ENCODE measurements at places on chromosomes 12 and 14.
A peak's percentile ranks its signal among the peaks of the same experiment; 100 is the strongest.

DNA sequence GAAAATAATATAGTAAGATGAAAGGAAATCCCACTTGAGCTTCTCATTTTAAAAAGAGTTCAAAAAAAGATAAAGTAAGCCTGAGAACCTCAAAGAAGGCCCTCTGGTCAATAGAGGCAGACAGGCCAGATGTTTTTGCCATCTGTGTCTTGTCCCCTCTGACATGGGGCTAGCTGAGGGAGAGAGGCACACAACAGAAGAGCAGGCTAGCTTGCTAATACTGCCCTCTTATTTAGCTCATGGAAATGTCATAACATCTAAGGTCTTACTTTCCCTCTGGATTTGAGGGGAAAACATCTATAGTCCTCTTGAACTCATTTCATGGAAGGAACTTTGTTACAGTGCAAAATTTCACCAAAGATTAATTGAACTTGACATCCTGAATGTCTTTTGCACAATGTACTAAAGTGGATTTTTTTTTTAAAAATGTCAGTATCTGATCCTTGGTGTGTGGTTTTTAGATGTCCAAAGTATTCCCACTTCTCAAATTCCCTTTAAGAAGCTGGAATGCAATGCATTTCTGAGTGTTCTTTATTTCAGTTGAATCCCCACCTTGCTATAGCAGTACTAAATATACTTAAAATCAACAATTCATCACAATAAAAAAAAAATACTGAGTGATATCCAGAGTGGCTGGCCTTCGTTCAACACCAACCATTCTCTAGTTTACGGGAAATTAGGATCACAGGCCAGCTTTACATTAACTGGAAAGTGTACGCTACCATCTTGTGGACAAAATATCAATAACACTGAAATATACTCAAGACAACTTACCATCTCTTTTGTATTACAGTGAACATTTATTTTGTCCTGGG is 176.7 kb downstream of the PAH start:
- peak; percentile 36 for DNase-seq

- DNase-seq: no peak
These were observed 31.4 kb downstream of the MVK start for GRCh38 chr12:109605016-109605415.

- no peak for DNase-seq
These were observed 2.1 kb upstream of the SLC2A13 start for GRCh38 chr12:40107803-40108620.

DNA sequence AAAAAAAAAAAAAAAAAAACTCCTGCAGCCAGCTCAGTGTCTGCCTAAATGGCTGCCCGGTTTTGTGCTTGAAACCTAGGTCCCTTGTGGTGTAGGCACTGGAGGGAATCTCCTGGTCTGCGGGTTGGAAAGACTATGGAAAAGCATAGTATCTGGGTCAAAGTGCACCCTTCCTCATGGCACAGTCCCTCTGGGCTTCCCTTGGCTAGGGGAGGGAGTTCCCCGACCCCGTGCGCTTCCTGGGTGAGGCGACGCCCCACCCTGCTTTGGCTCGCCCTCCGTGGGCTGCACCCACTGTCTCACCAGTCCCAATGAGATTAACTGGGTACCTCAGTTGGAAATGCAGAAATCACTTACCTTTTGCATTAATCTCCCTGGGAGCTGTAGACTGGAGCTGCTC is 14.3 kb downstream of the PTCSC3 start:
- DNase-seq: no peak

- DNase-seq: no peak
These were observed 6.8 kb upstream of the SLC4A8 start for GRCh38 chr12:51417826-51418225.

DNA sequence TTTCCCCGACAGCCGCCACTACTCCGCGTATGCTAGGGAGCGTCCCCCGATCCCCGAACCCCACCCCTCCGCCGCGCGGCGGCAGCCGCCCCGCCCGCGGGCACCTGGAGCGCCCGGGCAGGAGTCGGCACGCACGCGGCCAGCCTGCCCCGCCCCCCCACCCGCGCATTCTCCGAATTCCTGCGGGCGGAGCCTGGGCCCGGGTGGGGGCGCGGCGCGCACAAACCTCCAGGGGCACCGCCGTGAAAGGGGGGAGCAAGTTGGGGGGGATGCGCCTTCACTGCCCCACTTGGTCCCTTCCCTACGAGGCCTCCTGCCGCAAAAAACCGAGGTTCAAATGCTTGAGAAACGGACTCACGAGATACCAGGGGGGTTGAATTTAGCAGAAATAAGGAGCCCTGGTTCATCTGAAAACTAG is 1.7 kb downstream of the AJUBA start:
- DNase-seq: peak; percentile 32

- no peak for DNase-seq
These were observed 144.2 kb downstream of the PAWR start for GRCh38 chr12:79546466-79547043.

- peak; percentile 95 for DNase-seq
These were observed 55.3 kb downstream of the VCPKMT start for GRCh38 chr14:50060871-50061663.

DNA sequence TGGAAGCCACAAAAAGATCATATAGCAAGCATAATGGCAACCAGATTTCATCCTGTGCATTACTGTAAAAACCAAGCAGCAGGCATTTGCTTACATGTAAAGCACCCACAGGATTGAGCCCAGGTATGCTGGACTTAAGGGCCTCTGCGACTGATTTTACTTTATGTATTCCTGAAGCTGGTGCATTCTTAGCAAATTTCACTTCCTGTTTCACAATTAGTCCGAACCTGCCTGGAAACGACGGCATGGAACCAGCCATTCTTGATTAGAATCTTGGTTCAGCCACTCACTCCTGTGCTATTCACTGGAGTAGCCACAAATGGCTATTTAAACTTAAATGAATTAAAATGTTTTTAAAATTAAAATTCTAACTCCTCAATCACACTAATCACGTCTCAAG is 239.2 kb downstream of the NUAK1 start:
- no peak for DNase-seq

DNA sequence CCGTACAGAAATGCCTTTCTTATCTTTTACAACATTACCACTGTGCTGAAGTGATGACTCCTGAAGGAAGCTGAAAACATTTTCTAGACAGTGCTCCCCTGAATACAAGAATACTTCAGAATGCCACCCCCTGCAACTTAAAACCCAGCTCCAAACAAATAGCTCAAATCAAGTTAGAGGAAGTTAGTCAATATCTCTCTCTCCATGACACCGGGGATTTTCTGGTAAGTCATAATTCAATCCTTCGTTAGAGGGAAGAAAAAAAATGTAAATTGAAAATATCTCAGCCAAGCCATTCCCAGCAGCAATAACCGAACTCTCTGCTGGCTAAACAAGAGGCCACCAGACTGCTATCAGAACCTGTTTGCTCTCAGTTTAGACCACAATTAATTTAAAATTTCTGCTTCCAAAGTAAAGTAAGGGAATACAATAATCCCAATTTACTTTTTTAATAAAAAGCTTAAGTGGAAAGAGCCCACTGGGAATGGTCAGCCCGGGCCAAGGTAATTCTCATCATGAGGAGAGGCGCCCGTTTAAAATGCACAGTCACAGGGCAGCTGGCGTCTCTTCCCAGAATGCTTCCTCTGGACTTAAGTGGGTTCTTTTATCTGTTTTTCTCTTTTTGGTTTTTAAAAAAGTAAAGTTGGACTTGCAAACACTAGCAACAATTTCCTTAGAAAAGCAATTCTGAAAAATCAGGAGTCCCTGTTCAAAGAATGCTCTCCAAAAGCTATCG is 710.1 kb upstream of the STXBP6 start:
- DNase-seq: no peak

GRCh38 chr14:68794130-68794850 is 1.4 kb upstream of the ZFP36L1 start:
- DNase-seq: peak; percentile 95

GRCh38 chr12:32448586-32448985 is 49.2 kb downstream of the FGD4 start:
- peak; percentile 51 for DNase-seq

DNA sequence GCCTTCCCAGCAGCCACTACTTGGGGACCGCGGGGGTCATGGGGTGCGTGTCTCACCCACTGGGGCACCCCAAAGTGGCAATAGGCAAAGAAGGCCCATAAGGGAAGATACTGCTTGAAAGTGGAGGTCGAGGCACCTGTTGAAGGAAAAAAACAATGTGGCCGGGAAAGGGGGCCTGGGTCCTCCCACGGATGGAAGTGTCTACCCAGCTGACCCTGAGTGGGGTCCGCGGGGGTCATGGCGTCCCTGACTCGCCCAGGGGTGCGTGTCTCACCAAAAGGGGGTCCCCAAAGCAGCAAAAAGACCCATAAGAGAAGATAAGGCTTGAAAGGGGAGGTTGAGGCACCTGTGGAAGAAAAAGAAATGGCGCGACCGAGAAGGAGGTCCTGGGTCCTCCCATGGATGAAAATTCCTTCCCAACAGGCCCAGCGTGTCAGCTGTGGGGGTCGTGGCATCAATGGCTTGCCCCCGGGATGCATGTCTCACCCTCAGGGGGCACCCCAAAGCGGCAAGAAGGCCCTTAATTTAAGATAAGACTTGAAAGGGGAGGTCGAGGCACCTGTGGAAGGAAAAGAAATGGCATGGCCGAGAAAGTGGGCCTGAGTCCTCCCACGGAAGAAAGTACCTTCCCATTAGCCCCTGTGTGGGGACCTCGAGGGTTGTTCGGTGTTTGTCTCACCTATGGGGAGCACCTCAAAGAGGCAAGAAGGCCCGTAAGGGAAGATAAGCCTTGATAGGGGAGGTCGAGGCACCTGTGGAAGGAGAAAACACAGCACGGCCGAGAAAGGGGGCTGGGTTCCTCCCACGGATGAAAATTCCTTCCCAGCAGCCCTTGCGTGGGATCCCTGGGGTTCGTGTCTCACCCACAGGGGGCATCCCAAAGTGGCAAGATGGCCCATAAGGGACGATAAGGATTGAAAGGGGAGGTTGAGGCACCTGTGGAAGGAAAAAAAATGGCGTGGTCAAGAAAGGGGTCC is 266.0 kb downstream of the ALG10 start:
- DNase-seq: no peak

DNA sequence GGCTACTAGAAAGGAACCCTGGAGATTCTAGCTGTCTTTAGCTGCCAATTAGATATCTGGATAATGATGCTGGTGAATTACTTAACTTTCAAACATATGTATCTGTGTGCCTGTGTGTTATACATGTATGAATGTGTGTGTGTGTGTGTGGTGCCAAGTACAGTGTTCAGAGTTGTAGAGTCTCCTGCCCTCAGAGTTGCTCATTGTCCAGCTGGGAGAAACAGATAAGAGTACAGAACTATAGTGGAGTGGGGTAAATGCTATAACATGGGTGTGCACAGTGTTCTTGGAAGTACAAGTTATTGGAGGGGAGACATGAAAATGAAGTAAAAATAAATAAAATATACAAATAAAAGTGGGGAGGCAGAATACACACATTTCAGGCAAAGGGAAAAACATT is 23.6 kb upstream of the ADAM20 start:
- DNase-seq: no peak

GRCh38 chr12:88579161-88579517 is 1.1 kb downstream of the KITLG start:
- DNase-seq: no peak

DNA sequence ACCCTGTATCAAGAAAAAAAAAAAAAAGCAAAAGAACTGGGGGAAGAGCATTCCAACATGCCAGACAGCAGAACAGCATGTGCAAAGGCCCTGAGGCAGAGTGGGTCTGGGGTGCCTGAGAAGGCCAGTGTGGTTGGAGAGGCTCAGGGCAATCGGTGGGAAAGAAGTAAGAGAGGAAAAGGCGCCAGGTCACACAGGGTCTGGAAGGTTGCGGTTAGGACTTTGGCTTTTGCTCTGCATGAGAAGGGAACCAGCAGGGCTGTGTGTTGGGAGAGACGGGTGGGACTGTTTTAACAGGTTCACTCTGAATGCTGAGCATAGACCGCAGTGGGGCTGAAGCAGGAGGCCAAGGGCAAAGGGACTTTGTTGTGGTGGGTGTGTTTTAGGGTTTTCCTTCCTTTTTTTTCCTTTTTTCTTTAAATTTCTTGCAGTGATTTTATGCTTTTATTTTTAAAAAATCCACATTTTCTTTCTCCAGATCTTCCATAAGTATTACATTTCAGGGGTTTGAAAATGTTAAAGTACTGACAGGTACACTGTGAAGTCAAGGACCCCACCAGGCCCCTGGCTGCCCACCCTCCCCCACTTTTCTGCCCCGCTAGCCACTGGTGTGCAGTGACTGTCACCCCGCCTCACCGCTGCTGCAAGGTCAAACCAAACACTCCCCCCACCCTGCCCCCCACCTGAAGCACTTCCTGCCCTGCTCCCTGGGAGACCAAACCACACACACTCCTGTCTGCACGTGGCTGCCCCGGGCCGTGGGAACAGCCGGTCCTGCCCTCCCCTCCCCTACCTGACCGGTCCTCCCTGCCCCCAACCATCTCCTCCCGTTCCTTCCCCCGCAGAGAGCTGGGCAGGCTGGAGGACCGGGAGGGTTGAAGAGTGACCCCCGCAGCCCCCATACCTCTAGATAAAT is 30.0 kb downstream of the DTX1 start:
- no peak for DNase-seq

- no peak for DNase-seq
These were observed 17.4 kb downstream of the CAPZA3 start for GRCh38 chr12:18755341-18755740.

GRCh38 chr14:88188745-88189416 is 134.2 kb downstream of the KCNK10 start:
- DNase-seq: no peak

- DNase-seq: no peak
These were observed 519.8 kb upstream of the FLRT2 start for GRCh38 chr14:85010186-85010585.

GRCh38 chr12:6612247-6612646 is 5.1 kb upstream of the CHD4 start:
- no peak for DNase-seq

GRCh38 chr14:33631441-33631840 is 319.4 kb downstream of the EGLN3 start:
- DNase-seq: no peak

DNA sequence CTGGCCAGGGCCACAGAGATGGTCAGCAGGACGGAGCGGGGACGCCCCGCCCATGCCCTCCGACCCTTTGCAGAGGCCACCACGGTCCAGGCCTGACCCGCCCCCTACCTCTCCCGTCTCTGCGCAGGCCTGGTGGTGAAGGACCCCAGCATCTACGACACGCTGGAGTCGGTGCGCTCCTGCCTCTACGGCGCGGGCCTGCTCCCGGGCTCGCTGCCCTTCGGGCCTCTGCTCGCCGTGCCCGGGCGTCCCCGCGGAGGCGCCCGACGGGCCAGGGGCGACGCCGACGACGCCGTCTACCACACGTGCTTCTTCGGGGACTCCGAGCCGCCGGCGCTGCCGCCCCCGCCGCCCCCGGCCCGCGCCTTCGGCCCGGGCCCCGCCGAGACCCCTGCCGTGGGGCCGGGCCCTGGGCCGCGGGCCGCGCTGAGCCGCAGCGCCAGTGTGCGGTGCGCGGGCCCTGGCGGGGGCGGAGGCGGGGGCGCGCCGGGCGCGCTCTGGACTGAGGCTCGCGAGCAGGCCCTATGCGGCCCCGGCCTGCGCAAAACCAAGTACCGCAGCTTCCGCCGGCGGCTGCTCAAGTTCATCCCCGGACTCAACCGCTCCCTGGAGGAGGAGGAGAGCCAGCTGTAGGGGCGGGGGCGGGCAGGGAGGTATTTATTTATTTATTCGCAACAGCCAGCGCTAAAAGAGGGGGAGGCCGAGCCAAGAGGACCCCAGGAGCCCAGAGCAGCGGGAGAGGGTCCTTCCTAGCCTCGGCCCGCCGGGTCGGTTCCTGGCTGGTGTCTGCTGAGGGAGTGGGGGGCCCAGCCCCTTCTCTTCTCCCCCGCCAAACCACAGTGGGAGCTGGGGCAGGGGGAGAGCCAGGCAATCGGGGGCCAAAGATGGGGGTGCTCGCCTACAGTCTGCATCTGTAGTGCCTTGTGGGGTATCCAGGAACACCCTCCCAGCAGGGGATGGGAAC is 8.1 kb downstream of the TAMALIN start:
- DNase-seq: no peak
